ENCODE measurements at places on chromosomes 3 and 15. TPM values are rescaled to one million over a fixed set of nuclear protein-coding genes. Genes with fewer than 3 reads are reported as not detected.

Gene MELTF
- 3.2 TPM for total RNA-seq

Gene ATP13A5
- not detected for total RNA-seq

Gene JMJD7
- 7.1 TPM for total RNA-seq

Gene DPPA4
- not detected for total RNA-seq

Gene EEF1AKMT4
- total RNA-seq = 16.4 TPM

Gene INKA1
- total RNA-seq = not detected

Gene PRICKLE2
- total RNA-seq = 0.07 TPM

DNA sequence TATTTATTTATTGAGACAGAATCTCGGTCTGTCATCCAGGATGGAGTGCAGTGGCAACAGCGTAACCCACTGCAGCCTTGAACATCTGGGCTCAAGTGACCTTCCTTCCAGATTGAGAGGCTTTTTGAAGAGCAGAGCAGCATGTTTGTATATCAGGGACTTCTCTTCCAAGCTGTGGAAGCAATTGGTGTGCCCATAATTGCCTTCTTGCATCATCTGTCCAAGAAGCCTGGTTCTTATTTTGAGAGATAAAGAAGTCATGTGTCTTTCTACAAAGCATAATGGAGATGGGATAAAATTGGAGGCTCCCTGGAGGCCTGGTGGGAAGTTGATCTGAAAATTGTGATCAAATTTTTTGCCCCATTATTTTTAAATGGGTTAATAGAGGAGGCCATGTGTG is 183.8 kb upstream of the MCTP2 start:
- DNase-seq = no peak

GRCh38 chr3:50147447-50147846 is 7.7 kb upstream of the SEMA3F start:
- no peak for DNase-seq

GRCh38 chr3:193803288-193803687 is 210.3 kb downstream of the OPA1 start:
- DNase-seq = no peak

DNA sequence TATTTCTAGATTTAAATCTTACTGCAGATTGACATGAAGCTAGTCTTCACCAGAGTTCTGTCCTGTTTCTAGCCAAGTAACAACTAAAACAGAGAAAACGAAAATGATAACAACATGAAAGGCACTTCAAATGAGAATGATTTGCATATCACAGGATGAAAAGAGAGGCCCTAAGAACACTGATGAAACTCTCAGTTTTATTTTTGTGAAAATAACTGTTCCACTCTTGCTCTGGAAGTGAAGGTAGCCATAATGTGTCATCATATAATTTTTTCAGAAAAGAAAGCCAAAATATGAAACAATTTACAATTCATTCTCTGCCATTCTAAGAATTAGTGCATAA is 274.4 kb downstream of the ADAMTSL3 start:
- no peak for DNase-seq

DNA sequence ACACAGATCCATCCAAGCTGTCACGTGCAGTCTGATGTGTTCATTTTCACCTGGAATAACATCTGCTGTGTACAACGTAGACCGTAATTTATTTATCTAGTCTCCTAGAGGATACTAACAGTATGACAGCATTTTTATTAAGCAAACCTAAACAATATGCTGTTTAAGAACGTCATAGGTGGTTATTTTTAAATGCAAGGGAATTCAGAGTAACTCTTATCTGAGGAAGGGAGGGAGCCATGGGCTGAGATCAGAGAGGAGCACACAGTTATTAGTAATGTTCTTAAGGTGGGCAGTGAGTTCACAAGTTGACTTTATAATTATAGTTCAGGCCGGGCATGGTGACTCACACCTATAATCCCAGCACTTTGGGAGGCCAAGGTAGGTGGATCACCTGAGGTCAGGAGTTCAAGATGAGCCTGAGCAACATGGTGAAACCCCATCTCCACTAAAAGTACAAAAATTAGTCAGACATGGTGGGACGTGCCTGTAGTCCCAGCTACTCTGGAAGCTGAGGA is 193.6 kb downstream of the UACA start:
- DNase-seq = peak; percentile 15

GRCh38 chr15:80816936-80817335 is 37.8 kb downstream of the CEMIP start:
- no peak for DNase-seq

DNA sequence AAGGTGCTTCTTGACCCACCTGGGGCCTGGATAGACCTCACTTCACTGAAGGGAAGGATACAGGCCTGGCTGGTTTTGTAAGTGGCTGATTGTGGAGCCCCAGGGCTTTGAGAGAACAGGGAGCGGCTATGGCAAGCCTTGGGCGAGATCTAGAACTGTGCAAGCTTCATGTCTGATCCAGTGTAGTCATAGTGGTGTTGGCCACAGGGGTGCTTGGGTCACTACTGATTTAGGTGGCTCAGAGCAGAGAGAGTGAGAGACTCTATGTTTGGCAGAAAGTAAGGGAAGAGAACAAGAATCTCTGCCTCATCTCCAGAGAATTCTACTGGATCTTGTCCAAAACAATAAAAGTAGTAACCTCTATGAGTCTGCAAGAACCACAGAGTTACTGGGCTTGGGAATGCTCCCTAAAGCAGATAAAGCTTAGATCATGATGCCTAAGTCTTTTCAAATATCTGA is 394.2 kb upstream of the EPHA3 start:
- DNase-seq = no peak

DNA sequence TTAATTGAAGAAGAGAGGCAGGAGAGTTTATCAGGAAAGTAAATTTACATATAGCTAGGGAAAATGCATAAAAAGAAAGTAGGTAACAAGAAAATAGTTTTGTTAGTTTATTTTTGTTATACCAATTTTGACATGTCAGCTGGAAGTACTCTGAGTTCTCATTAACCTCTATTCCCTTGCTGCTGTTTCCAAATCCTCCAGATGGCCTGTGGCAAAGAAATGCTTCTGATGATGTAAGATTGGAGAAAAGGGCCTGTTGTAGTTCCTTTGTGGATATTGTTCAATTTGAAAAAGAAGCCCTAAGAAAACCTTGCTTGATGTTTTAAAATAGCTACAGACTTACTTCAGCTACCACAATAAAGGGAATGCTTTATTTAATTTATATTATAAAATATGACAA is 192.9 kb upstream of the SLITRK3 start:
- no peak for DNase-seq

- DNase-seq = peak; percentile 98
These were observed 19.4 kb downstream of the TGFBR2 start for GRCh38 chr3:30625541-30626438.

DNA sequence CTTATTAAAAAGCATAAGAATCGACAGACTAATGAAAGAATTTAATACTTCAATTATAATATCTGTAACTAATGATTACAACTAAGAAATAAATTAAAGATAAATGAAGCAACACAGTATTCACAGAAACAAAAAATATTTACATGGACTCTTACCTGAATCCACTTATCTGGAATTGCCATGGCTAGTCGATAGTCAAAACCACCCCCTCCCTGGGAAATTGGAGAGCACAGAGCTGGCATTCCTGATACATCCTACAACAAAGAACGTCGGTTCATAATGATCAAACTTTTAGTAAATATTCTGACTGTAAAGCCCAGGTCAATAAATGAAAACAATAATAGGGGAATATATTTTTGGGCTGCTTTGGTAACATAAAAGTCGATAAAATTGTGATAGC is 175.5 kb downstream of the GBE1 start:
- DNase-seq = no peak

DNA sequence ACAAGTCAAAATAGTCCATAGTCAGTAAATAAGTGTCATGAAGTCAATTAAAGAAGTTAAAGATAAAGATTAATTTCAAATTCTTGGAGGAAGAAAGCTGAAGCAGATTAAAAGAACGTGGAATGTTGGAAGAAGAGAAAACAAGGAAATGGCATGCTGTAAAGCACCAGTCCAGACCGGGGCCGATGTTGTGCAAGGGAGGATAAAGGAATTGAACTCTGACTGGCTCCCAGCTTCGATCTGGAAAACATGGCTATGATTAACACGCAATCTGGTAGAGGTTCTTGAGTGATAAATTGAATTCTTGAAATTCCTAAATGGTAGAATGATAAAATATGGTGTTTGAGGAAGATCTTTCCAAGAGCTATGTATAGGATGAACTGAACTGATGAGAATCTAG is 194.4 kb downstream of the MEIS2 start:
- no peak for DNase-seq

GRCh38 chr3:53478166-53478830 is 16.1 kb upstream of the CACNA1D start:
- DNase-seq = peak; percentile 98

DNA sequence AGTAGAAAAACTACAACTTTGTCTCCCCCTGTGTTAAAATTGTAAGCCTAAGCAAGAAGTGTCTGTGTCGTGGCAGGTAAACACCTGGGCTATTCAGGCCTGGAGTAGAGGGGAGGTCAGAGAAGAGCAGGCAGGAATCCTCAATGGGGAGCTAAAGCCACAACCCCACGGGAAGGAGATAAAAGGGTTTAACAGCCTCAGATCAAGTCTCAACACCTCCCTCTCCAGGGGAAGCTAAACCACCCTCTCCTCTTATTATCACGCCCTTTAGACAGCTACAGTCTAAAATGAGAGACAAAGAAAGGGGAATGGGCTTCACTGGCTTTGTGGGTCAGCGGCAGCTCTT is 11.6 kb downstream of the ETV5 start:
- no peak for DNase-seq

DNA sequence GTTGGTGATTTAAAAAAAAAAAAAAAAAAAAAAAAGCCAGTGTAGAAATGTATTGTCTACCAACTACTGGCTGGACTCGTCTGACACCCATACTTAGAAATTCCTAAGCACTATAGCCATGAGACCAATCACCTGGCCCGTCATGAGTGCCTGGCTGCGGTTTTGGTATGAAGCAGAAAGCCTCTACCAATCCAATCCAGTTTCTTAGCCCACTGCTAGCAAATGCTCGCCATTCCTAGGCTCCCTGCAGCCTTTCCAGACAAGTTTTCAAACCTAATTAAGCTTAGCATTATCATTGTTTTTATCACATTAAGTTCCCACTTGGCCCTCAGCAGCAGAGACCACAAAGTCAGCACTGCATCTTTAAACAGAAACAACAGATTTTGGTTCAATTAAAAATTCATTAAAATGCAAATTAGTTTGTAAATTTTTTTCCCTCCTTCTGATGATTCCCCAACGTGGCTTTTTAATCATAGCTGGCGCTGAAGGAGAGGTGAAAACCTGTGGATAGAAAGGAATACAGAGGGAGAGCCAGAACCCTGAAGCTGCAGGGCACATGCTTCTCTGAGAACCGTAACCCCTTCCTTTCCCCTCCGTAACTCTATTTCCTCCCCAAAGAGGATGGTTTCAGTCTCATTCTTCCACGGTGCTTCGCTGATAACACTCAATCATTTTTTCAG is 32.2 kb upstream of the ST8SIA2 start:
- DNase-seq = no peak

DNA sequence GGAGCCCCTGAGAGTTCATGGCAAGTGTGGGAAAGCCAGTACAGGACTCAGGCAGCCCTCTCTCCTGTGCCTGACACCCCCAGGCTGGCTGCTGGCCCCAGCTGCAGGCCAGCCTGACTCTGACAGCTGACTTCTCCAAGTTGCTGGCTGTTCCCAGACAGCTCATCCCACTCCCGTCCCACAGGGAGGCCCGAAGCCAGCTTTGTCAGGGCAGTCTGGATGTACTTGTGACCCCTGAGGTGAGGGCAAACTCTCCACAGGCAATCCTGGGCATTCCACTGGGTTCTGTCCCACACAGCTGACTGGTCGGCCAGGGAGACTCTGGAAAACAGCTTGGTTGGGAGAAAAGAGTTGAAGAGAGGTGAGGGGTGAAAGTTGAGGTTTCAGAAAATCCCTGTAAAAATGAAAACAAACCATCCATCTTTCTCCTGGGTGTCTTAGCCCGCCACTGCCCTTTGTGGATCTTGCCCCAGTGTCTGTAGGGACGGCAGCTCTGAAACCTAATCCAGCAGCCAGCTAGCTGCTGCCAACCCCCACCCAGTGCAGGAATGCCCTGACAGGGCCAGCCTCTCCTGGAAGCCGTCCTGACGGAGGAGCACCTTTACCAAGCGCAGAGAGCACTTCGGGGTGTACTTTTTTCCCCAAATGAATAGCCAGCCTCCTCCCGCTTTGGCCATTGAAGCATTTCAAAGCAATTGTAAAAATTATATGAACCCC is 87.9 kb downstream of the DNAJB8 start:
- DNase-seq = no peak

GRCh38 chr15:60389261-60390077 is 8.3 kb downstream of the ANXA2 start:
- DNase-seq = no peak

- DNase-seq = peak; percentile 83
These were observed 57.1 kb upstream of the POU1F1 start for GRCh38 chr3:87333393-87333892.

DNA sequence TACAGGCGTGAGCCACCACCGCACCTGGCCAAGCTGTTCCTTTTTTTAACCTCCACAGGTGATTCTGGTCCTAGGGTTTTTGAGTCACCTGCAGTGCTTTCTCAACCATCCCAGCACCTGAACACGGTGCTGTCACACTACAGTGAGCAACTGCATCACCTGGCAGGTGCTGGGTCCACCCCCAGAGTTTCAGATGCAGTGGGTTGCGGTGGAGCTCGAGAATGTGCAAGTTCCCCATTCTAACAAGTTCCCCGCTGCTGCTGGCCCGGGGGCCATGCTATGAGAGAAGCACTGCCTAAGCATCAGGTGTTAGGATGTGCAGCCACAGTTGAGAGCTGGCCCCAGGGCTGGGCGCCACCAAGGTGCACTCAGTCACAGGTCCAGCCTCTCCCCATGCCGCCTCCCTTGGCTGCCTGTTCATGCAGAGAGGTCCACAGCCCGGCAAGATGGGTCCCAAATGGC is 18.0 kb downstream of the ISG20 start:
- no peak for DNase-seq

DNA sequence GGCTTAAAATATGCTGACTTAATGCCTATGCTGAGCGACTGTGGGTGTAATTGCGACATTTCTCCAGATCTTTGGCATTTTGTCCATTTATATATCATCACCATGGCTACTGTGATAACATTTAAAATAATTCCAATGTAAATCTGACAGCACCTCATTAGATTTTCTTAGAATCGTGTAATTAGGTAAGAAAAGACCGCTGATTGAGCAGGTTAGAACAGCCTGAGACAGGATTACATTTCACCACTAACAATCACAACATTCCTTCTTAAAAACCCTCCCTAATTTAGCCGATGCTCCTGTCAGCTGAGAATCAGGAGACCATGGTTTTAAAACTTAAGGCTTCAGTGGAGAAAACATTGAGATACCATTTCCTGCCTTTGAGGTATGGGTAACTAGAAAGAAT is 455.3 kb upstream of the PDZRN3 start:
- no peak for DNase-seq

Data from HepG2 (cell line).